ENCODE measurements at places on chromosomes 3 and 15.

- no peak for DNase-seq
Observed at GRCh38 chr15:36458411-36458810, 121.0 kb upstream of the CDIN1 start.

- no peak for DNase-seq
Observed at GRCh38 chr3:188844096-188844495, 327.7 kb upstream of the TPRG1 start.

GRCh38 chr3:169467751-169468150 lies 195.8 kb downstream of the MECOM start:
- DNase-seq, result no peak

DNA sequence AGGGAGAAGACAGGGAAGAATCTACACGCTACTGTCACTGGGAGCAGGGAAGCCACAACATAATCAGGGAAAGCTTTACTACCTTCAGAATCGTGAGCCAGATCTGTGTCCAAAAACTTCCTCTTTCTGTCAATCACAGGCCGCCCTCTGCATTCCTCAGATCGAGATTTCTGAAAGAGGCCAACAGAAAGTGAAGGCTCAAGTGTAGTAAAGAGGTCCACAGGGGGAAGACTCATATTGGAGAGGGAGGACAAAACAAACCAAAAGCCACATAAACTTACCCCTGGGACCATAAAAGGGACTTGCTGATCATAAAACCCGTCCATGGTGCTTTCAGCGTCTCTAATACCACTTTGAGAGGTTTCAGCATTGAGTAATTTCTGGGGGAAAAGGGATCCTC lies 3.3 kb downstream of the ETV5 start:
- no peak for DNase-seq

DNA sequence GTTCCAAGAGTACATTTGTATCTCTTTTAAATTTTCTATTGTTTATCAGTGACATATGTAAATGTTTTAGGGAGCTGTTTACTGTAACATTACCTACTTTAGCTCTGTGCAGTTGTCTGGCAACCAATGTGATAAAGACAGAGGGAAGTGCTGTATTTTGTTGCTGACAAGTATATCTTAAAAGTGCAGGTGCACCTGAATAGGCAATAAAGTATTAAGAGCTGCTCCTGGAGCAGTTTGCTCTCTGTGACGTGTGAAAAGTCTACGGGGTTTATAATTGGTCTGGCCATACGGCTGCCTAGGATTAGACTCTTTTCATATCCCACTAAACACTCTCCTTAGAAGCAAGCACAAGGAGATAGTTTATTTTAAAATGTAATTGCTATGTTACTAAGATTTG lies 178.3 kb downstream of the IGF1R start:
- no peak for DNase-seq

DNA sequence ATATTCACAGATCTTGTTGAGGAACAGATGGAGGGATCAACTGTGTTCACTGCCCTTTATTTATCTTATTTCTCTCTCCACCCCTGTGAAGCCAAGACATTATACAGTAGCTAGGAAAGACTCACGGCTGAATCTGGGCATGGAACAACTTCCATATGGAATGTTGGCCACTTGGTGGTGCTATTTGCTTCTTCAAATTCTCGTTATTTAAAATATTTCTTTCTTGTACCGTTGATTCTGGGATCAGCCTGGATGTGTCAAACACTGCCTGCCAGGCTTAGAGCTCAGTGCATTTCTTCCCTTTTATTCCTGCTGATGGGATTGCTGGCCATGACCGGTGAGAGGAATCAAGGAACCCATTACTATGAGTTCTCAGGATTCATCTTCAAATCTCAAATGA lies 17.5 kb upstream of the GASK1A start:
- peak; percentile 1 for DNase-seq

GRCh38 chr3:46742992-46743585 lies 25.4 kb upstream of the PRSS50 start:
- DNase-seq, result no peak

DNA sequence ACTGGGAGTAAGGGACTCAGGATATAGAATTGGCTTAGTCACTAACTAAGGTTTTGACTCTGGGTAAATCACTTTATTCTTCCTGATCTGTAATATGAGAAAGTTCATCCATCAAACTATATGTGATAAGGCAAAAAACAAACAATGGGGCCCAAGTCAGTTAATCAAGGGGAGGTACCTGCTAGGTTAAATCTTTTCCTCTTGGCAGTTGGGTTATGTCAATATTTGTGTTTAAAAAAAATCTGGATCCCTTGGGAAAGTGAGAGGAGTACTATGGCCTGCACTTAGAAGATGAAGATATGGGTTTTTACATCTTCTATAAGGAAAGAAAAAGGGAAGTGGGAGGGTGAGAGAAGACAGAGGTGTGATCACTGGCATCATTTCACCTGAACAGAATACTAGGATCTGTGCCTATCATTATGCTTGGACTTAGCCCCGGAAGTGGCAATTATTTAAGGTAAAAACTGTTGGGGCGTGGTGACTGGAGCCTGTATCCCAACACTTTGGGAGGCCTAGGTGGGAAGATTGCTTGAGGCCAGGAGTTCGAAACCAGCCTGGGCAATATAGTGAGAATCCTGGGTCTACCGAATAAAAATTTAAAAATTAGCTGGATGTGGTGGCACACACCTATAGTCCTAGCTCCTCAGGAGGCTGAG lies 2.8 kb upstream of the SLC28A2 start:
- no peak for DNase-seq

GRCh38 chr3:100438623-100438974 lies 37.3 kb downstream of the LNP1 start:
- no peak for DNase-seq

DNA sequence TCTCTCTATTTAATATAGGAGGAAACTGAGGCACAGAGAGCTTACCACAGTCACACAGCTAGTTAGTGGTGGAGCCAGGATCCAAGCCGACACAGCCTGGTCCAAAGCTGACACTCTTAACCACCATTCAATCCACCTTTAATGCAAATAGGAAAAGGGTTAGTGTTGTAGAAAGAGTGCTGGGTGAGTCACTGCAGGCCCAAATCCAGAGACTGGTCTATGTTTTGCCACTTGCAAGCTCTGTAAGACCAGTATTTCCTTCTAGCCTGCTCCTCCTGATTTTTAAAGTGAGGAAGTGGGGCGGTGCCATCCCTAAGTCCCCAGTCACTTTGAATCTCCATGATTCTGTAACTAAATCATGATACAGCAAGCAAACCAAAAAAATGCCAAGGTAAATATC lies 111.0 kb downstream of the MECOM start:
- DNase-seq, result no peak

GRCh38 chr15:49815526-49815925 lies 194.7 kb downstream of the DTWD1 start:
- no peak for DNase-seq

DNA sequence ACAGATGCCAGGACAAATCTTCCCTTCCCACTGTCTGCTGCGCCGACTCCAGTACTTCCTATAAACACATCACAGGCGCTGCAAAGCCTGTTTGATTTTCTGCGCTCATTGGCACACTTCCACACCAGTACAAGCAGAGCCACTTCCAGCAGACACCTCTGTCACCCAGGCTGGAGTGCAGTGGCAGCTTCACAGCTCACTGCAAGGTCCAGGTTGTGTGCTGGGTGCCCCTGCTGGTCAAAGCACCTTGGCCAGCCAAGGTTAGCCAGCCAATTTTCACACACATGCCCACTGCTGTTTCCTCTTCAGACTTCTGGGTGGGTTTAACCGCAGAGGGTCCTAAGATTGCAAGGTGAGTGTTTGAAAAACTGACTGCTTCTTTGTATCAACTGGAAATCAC lies 4.9 kb downstream of the CHDH start:
- no peak for DNase-seq

- DNase-seq, result no peak
Observed at GRCh38 chr3:73148206-73148605, 86.7 kb downstream of the EBLN2 start.

DNA sequence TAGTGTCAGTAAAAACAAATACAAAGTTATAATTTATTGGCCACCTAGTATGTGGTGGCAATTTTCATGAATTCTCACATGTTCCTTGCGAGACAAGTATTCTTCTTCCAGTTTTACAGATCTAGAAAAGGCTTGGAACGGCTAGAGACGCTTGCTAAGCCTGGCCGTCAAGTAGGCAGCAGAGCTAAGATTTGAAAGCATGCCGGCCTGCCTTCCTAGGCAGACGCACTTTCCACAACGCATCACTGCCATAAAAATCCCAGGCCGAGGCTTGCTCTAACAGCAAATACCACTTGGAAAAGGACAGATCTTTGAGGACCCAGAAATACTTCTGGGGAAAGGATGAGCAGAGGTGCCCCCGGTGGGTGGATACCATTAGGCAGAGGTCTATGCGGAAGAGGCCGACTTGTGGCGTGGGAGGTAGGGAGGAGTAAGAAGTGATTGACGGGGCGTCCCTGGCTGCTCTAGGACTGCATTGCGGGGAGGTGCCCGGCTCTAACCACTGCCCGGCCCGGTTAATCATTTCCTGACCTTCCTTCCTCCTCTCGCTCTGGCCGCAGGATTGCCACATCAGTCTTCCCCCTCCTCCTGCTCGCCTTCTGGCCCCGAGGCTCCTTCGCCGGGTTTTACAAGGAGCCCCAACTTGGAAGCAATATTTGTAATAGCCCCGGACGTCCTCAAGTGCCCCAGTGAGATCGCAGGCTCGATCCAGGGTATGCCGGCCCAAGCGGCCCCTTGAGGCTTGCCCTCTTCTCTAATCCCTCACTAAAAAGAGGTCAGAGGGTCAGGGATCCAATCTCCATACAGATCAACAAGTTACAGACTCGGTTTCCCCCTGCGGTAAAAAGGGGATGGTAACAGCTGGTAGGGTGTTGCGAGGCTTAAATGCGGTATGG lies 1.3 kb upstream of the USP3 start:
- DNase-seq, result peak; percentile 71

- no peak for DNase-seq
Observed at GRCh38 chr15:70741107-70741531, 22.2 kb downstream of the UACA start.

- DNase-seq, result no peak
Observed at GRCh38 chr15:45645026-45645980, 10.5 kb downstream of the SQOR start.

- no peak for DNase-seq
Observed at GRCh38 chr3:23764407-23764806, 41.3 kb upstream of the UBE2E1 start.

GRCh38 chr3:184637705-184638104 lies 74.2 kb downstream of the MAGEF1 start:
- no peak for DNase-seq

- no peak for DNase-seq
Observed at GRCh38 chr3:11509173-11510000, 134.3 kb downstream of the VGLL4 start.

DNA sequence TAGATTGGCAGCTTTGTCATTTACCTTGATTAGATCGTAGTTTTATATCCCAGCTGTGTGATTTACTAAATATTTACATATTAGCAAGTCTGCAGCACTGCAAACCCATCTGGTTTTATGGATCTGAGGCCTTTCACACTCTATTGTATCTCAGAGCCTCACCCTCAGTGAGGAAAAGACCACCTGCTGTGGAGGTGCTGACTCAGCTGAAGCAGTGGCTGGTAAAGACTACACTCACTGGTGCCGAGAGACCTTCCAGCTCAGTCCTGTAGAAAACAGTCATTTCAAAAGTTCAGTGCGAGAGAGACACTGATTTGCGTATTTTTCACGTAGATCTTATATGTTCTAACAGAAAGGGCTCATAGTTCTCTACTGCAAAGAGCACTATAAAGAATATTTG lies 307.8 kb upstream of the TPM1 start:
- DNase-seq, result no peak

- DNase-seq, result peak; percentile 20
Observed at GRCh38 chr15:43509660-43510199, 7.7 kb upstream of the MAP1A start.

All from substantia nigra (tissue), 51 donors.